ENCODE measurements at places on chromosomes 2 and 18.

GRCh38 chr18:49032189-49032584 is 81.4 kb upstream of the SMAD7 start:
- DNase-seq, result no peak

- DNase-seq, result no peak
Observed at GRCh38 chr18:79373736-79374135, 22.0 kb upstream of the NFATC1 start.

GRCh38 chr2:124186801-124187200 is 161.7 kb downstream of the CNTNAP5 start:
- DNase-seq, result no peak

- no peak for DNase-seq
Observed at GRCh38 chr2:212158081-212158480, 380.5 kb downstream of the ERBB4 start.

DNA sequence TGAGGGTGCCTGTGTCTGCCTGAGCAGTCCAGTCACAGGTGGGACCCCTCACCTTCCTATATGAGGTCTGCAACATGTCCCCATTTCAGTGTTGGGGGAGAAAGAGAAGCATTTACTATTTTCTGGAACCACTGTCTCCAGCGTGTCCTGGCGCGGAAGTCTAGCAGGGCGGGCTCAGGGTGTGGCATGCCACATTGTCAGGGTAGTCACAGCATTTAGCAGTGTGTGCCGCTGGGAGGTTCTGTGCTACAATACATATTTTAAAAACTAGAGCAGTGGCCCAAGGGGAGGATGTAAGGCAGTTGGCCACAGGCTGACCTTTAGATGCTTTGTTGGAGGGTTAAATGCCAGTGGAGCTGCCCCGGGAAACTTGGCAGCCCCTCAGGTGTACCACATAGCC is 12.5 kb downstream of the UBE2F start:
- no peak for DNase-seq

DNA sequence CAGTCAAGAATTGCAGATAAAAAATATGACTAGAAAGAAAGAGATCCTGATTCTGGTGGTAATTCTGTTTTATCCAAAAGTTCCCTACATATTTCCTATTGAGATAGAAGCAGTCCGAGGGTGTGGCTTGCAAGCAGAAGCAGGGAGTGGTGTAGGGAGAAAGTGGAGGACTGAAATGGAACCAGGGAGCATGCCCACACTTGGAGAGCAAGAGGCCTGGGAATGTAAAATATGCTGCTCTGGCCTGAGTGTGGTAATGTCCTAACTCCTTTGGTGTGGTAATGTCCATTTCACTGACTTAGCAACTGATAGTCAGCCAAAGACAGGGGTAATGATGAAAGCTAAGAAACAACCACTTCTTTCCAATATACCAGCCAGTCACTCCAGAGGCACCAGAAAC is 30.1 kb upstream of the FMNL2 start:
- no peak for DNase-seq

DNA sequence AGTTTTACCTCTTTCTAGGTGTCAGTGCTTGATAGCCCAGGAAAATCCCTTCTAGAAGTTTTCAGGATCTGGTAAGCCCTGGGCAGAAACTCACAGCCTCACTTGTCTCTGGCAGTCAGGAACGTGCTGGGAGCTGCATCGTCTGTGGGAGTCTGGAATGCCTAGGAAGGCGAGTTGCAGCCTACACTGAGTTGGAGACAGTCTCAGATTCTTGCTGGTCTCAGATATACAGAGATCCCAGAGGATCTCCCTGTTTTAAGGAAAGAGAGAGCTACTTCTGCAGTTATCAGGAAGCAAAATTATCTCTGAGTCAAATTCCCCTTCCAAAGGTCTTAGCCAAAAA is 104.4 kb upstream of the CDC42EP3 start:
- DNase-seq, result no peak

GRCh38 chr18:8730080-8730827 is 24.9 kb downstream of the MTCL1 start:
- DNase-seq, result no peak

GRCh38 chr2:171475979-171476378 is 42.0 kb downstream of the DCAF17 start:
- DNase-seq, result no peak

GRCh38 chr2:130749641-130750040 is 5.7 kb upstream of the AMER3 start:
- DNase-seq, result no peak

DNA sequence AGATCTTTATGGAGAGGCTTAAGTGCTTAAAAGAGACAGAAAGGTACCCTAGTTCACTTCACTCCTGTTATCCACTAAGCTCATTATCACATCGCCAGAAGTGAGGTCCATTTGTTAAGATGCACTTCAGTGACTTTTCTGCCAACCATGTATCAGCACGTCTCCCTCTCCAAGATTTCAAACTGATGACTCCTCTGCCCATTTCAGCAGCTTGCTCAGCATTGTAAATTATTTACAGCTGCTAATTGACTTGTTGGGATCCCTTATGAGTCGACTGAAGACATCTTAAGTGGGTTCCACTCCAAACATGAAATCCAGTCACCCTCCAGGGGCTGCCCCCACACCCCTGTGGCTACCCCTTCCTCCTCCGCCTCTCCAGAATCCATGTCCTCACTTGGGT is 37.3 kb downstream of the DIPK1C start:
- no peak for DNase-seq

- DNase-seq, result no peak
Observed at GRCh38 chr2:128313091-128313836, 5.4 kb downstream of the HS6ST1 start.

DNA sequence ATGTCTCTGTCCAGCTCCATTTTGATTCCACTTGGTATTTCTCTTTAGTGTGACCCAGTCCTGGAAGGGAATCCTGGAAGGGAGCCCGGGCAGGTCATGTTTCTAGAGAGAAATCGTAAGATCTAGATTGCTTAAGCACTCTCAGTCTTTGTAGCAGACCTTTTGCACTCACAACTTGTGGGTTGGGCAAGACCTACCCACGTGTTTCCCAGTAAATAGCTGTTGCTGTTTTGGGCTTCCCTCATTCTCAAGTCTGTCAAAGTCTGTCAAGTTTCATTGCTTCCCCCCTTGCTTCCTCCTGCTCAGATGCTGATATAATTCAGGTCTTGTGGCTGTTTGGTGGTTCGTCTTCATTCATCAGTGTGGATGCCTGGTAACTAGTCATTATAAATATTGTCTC is 17.4 kb upstream of the NEMP2 start:
- DNase-seq, result no peak

GRCh38 chr2:84559838-84560237 is 43.5 kb downstream of the DNAH6 start:
- no peak for DNase-seq

DNA sequence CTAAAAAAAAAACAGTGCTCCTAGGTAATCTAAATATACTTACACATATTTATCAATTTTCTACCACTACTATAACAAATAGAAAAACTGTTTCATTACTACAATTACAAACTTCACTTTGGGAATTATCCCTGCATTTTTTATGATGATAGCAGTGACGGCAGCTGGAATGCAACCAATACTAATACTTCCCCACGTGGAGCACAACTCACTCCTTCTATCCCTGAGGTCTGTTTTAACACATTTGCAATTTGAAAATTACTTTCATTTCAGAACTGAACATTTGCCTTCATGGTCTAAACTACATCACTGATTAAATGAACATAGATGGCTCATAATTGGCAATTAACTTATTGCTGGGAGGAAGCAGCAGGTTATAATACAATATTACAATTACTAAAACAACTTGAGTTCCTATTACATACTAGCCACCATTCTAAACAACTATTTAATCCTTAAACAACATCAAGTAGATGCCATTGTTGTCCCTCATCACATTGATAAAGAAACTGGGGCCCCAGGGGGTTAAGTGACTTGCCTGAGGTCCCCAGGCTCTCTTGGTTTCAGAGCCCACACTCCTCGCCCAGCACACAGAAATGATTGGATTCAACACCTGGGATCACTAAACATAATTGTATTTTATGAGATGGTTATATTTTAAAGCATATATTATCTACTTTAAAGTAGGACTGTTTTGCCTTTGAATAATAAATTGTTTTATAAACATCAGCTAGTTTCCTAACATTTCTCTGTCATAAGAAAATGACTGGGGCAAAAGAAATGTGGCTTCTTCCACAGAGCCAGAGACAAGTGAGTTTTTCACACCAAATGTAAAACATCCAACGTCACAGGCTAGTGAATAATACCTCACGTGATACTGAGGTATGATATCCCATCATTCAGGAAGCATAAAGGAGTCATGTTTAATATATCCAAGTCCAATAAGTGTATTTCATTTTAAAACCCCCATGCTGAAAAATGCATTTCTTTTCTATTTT is 6.2 kb downstream of the COLEC12 start:
- no peak for DNase-seq

DNA sequence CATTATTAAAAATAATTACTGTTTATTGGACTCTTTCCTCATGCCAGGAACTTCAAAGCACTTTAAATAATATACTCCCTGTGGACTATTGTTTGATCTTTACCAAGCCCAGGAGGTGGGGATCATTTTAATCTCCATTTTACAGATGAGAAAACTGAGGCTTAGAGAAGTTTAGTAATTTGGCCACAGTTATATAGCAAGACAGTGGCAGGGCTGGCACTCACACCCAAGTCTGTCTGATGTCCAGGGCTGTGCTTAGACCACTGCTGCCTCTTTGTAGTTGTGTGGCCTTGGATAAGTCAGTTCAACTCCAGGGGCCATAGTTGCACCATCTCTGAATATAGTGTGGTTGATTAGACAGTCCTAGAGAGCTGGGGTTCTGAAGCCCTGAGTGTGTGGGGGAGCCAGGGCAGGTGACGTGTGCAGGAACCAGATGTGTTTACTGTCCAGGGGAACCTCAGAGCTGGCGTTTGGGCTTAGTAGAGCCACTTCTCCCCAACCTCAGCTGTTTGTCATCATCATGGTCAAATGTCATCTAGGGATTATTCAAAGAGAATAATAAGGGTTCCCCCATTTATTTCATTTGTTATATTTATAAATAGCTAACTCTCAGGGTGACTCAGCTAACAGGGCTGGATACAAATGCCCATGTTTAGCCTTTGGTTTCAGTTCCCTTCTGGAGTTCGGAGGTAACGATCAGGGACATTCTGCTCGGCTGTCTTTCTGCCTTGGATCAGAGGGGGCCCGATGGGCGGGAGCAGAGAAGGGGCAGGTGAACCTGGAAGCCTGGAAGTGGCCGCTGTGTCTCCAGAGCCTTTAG is 68.0 kb downstream of the BOLA3 start:
- DNase-seq, result no peak

DNA sequence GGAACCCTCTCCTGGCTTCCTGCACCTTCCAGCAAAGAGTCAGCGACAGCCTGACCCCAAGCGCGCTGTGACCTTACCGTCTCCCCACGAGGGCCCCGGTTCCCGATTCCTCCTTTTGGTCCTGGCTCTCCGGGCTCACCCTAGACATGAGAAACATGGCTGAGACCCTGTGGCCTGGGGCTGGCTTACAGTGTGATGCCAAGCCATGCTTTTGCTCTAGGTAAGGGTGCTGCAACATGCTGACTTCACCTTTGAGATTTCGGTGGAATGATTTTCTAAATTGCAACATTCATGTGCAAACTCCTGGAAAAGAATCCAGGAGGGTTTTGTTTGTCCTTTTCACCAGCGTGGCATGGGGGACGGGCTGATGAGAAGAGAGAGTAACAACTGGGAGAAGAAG is 63.9 kb downstream of the COL6A3 start:
- no peak for DNase-seq

DNA sequence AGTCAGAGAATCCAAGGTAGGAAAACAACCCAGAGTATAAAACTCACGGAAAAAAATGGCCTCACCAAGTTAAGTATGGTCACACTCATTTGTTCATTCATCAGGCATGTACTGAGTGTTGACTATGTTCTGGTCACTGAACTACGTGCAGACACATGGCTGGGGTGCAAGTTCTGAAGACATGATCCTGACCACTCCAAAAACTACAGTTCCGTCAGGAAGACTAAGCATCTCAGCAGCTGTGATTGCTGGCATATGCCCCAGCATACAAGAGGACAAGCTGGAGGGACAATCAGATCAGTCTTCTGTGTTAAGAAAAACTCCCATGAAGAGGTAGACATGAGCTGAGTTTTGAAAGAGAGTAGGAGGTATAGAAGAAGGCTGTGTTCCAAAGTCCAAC is 72.8 kb downstream of the TCF4 start:
- no peak for DNase-seq

- DNase-seq, result peak; percentile 78
Observed at GRCh38 chr2:95345563-95346230, 48.5 kb downstream of the KCNIP3 start.

DNA sequence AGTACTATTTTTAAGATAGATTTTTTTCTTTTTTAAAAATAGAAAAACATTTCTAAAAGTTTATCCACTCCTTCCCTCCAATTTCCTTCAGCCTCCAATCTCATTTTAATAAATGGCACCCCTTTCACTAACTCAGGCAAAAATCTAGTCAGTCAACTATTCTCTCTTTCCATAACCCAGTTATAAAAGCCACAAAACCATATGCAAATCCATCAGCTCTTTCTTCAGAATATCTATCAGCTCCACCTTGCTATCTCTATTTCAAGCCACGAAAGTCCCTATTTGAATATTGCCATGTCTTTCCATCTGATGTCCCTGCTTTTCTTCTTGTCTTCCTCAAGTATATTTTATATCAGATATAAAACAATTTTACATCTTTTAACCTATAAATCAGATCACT is 397.1 kb downstream of the ERBB4 start:
- no peak for DNase-seq

- DNase-seq, result no peak
Observed at GRCh38 chr2:240300840-240301239, 134.6 kb upstream of the GPC1 start.

GRCh38 chr2:98564541-98565132 is 43.7 kb downstream of the COA5 start:
- no peak for DNase-seq

DNA sequence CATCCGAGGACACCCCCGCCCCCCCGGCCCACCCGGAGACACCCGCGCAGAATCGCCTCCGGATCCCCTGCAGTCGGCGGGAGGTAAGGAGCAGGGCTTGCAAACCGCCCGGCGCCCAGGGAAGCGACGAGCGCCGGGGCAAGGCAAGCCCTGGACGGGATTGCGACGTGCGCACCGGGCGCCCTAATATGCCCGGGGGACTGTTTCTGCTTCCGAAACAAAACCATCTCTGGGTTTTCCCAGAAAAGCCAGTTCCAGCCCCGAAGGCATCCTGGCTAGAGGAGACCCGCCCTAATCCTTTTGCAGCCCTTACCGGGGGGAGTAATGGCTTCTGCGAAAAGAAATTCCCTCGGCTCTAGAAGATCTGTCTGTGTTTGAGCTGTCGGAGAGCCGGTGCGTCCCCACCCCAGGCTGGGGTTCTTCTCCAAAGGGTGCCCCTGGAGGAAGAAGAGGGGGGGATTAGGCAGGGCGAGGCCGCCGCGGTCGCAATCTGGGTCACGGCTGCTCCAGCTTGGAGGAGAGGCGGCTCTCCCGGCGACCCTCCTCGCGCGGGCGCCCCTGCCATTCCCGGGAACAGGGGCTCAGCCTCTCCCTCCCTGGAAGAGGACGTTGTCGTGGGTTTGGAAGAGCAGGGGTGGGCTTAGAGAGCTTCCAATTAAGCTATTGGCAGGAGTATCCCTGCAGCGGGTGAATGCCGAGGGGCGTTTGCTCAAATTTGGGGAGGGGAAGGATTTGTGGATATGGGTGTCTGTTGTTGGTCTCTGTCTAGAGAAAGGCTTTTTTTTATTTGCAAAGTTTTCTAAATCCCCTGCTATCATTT is 521 bp downstream of the MYCN start:
- DNase-seq, result no peak
